Stimulated activated CD4-positive, alpha-beta T cell treated with anti-CD3 and anti-CD28 coated beads, Interleukin-4, amount 100 ng/mL, for 1 hour (primary cell): ENCODE measurements at places on chromosomes 12 and 14.
A peak's percentile ranks its signal among the peaks of the same experiment; 100 is the strongest.

- DNase-seq: no peak
Observed at GRCh38 chr12:26401874-26402273, 206.5 kb downstream of the SSPN start.

GRCh38 chr12:47576289-47576945 is 129.4 kb downstream of the RPAP3 start:
- DNase-seq: no peak

DNA sequence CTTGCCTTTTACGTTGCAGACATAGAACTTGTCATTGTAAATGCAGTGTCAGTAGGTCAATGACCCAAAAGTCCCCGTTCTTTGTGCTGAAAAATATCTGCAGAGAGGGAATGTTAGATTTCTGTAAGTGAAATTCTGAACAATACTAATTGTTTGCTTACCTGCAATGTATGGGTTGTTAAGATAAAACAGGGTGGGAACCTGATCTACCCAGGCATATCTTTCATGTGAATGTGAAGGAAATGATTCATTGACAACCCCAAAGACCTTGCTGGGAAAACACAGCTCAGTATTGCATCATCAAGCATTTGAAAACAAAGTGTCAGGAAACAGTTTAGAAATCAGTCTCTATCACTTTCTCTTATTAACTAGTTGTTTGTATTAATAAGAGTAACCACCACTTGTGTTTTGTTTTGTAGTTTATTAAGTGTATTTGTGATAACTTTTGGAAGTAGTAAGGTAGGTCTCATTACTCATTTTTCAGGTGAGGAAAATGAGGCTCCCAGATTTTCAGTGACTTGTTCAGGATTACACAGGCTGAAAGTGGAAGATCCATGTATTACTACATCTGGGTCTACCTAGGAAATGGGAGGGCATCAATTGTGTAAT is 57.9 kb upstream of the SLC38A2 start:
- DNase-seq: no peak

- no peak for DNase-seq
Observed at GRCh38 chr12:90979019-90979418, 24.0 kb upstream of the CCER1 start.

- no peak for DNase-seq
Observed at GRCh38 chr12:76945867-76946266, 67.0 kb upstream of the CSRP2 start.

DNA sequence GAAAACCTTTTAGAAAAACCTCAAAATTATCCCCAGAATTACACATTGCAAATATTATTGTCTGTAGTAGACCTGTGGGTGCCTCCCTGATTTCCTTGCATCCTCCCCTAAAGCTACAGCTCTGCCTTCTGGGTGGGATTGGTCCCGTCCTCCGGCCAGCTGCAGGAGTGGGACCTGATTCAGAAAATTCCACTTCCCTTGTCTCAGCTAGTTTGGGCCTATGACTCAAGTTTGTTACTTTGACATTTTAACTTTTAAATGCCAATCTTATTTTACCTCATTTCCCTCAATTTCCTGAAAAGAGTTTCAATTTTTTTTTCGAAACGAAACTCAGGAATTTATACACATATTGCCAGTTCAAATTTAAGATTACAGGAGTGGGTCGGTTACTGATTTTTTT is 13.2 kb upstream of the SLC41A2 start:
- no peak for DNase-seq

- DNase-seq: no peak
Observed at GRCh38 chr14:74514471-74514941, 20.9 kb downstream of the ISCA2 start.

- DNase-seq: no peak
Observed at GRCh38 chr12:130932061-130932930, 21.4 kb upstream of the ADGRD1 start.

DNA sequence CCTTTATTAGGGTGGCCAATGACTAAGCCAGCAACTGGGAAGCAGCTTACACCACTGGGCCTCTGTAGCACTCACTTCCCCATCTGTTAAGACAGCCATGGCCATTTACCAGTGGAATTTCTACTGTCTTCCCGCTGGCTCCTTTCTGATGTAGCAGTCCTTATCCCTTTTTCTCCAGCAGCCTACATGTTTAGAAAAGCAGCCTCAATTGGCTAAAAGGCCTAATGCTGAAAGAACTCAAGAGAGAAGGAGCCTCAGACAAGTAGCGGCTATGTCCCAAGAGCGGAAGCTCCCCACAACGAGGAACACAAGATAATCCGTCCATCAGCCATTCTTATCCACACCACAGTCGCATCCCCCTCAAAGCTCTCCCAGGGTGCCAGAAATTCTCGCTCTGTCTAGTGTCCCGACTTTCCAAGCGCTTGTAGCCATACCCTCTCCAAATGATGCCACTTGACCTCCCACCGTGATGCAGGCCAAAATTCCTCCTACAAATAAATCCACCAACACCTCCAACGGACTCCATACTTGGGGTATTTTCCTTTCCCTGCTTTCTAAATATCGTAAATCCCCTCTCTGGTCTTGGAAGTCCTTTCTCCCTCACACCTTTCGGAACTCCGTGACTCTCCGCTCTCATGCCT is 624 bp downstream of the M6PR start:
- DNase-seq: no peak

- DNase-seq: no peak
Observed at GRCh38 chr12:131732-132495, 65.3 kb downstream of the IQSEC3 start.

- DNase-seq: no peak
Observed at GRCh38 chr14:51981218-51981854, 8.0 kb upstream of the RTRAF start.

DNA sequence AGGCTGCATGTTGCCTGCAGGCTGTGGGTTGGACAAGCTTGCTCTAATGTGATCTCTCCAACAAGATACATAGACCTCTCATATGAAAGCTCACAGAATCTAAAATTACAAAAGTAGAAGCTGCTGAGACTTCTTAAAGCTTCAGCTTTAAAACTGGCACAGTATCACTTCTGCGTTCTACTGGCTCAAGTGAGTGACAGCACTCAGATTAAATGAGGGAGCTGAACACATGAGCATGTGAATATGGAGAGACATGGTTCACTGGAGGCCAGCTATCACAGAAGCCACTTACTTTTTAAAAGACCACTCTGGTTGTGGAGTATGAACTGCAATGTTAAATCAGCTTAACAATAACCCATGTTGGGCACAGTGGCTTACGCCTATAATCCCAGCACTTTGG is 29.1 kb upstream of the ANO6 start:
- no peak for DNase-seq

DNA sequence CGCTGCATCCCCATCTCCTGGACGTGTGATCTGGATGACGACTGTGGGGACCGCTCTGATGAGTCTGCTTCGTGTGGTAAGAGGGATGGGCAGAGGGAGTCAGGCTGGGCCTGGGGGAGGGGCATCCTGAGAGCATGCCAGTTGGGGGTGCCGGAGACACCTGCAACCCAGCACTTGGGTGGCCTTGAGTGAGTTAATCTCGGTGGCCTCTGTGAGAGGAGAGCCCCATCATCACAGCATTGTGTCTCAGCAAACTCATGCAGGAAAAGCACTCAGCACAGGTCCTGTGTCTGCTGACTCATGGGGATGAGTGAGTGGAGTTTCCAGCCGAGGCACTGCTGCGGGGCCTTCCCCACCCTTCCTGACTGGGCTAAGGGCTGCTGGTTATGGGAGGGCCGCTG is 19.6 kb upstream of the LRP1-AS start:
- DNase-seq: peak; percentile 48

- no peak for DNase-seq
Observed at GRCh38 chr12:108099073-108099472, 30.0 kb upstream of the WSCD2 start.

- DNase-seq: no peak
Observed at GRCh38 chr12:48861111-48861510, 4.6 kb downstream of the RND1 start.

DNA sequence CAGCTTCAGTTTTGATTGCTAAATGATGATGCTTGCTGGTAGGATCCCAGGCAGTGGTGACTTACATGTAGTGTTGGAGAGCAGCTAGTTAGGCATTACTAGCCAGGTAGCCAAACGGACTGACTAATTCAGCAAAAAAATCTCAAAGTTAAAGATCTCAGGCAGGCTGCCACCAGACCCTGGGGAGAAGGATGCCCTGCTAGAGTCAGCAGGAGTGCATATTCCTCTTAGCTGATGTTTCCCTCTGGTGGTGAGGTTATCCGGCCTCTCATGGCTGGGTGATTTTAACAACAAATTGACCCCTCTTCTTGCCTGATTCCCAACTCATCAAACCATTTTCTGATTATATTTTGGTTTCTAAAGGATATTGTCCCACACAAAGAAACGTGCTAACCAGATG is 2.8 kb downstream of the EFS start:
- DNase-seq: no peak

GRCh38 chr14:67510836-67511235 is 22.3 kb upstream of the PLEKHH1 start:
- no peak for DNase-seq

- DNase-seq: no peak
Observed at GRCh38 chr12:80353254-80353653, 90.8 kb upstream of the PTPRQ start.

DNA sequence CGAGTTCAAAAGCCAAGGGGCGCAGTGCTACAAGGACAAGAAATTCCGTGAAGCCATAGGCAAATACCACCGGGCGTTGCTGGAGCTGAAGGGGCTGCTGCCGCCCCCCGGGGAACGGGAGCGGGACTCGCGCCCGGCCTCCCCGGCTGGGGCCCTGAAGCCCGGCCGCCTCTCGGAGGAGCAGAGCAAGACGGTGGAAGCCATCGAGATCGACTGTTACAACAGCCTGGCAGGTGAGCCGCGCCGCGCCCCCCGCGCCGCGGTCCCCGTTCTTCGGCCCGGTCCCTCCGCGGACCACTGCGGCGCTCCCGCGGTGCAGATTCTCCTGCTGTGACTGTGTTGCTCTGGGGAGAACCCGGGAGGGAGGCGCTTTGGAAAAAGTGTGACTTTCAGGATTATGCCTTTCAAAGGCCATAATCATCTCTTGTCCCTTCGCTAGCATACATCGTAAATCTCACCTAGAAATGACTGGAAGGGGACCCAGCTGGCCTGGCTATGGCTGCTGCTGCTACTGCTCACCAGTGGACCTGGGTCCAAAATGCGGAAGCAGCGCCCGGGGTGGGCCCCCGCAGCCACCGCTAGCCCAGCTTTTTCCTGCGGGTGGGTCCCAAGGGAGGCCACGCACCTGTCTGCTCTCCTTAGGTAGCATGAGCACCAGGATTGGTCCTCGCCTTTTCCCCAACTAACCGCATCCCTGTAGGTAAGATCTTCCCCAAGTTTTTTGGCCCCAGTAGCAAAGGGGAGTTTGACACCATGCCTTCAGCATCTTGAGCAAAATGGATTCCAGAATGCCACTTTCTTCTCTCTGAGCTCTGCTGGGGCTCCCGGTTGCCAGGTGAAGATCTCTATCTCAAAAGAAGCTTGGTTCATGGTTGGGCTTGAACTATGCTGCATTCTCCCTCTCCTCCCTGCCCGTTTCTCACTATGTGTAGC is 853 bp downstream of the TTC9 start:
- peak; percentile 33 for DNase-seq

DNA sequence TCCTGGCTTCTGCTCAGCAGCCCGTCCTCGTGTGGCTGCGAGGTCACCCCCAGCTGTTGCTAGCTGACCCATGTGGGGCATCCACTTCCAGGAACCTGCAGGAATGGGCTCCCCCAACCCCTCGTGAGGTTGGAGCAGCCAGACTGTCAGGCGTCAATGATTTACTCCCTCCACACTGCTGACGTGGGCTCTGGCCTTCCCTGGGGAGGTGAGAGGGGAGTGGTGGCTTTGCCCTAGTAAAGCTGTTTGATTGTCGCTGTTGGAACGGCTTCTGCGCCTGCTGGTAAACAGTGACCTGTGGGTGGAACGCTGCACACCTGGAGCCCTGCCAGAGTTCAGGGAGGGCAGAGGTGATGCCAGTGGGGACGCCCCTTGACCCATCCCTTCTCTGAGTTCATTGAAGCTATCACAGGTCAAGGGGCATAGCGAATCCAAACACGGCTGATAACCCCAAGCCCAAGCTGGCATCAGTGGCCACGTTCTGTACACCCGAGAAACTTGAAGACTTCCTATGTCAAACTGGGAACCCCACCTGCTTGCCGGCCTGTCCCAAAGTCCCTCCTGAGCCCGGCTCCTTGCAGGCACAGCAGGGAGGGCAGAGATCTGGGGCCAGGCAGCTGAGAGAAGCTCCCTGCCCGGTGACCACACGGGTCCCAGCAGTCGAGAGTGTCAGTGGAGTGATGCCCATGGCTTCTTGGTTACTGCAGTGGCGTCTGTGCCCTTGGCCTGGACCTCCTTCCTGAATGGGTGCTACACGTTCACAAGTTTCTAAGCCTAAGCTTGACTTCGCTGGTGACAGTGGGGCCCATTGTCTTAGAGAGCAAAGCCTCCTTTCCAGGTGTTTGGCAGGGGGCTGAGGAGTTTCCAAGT is 2.7 kb downstream of the ASPG start:
- DNase-seq: no peak

GRCh38 chr14:50357753-50358395 is 38.8 kb downstream of the CDKL1 start:
- no peak for DNase-seq

DNA sequence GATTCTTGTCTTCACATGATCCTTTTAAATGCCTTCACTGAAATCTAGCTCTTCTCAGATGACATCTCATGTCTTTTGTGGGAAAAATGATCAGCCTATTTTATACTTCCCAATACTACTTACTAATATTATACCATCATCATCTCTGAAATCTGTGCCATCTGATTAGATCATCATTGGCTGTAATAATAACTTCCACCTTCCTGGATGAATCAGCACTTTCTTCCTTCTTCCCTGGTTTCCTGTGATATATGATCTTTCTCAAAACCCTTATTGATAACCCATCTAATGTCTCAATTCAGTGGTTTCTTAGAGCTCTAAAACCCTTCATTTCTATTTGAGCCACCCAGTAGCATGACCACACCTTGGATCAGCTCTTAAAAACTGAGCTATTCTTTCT is 30.9 kb downstream of the GPR137C start:
- DNase-seq: no peak

- DNase-seq: no peak
Observed at GRCh38 chr14:59103396-59103795, 85.1 kb upstream of the DAAM1 start.

- no peak for DNase-seq
Observed at GRCh38 chr12:4956054-4956453, 46.3 kb downstream of the KCNA1 start.

DNA sequence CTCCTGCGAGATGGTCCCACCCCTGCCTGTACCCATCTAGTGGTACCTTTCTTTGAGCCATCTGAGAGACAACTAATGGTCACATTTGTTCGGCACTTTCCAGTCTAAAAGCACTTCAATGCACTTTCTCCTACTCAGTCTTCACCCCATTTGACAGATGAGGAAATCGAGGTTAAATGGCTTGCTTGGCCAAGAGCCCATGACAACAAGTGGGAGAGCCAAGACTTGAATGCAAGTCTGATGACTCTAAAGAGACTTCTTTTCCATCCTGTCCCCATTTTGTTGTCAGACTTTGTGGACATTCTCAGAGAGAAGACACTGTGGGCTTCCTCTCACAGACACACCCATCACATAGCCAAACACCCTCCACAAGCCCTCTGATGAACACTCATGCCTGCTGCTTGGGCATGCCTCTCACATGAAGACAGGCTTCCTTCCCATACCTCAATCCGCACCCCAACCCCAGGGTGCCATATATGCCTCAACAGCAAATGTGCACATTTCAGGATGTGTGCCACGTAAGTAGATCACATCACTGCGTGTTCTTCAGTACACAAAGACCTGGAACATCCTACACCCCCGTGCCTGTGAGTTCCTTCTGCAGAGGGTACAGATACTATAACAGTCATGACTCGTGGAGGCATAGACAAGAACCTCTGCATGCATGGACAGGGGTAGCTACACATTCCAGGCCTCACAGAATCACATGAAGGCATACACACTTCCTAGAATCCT is 805 bp downstream of the MYH7 start:
- DNase-seq: no peak

GRCh38 chr12:82966001-82966559 is 279.4 kb downstream of the TMTC2 start:
- no peak for DNase-seq
